Stimulated activated CD4-positive, alpha-beta T cell treated with anti-CD3 and anti-CD28 coated beads, Interleukin-12 subunit alpha, Interleukin-12 subunit beta, amount 100 ng/mL, for 48 hours (primary cell): ENCODE measurements at places on chromosomes 6 and 20.
A peak's percentile ranks its signal among the peaks of the same experiment; 100 is the strongest.

DNA sequence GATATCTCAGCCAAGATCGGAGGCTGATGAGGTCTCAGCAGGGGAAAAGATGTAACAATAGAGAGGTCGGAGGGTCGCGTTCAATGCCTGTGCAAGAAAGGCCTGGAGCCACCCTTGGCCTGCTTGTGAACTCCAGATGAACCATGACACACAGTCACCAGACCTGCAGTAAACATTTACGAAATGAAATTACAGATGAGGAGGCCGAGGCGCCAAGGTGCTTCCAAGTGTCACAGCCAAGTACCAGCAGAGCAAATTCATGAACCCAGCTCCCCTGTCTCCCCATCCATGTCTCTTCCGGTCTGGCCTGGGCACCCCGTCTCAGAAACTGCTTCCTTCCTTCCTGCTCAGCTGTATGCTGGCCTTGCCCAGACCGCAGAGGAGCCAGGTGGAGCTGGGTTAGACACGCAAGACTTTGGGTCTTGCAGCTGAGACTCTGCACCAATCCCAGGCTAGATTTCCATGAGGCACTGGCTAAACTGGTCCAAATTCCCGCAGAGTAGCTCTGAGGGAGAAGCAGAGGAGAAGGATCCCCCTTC, 48.1 kb downstream of the CHMP4B start:
- peak; percentile 16 for DNase-seq

GRCh38 chr6:82957868-82958245, 107.8 kb downstream of the UBE3D start:
- DNase-seq, result no peak

DNA sequence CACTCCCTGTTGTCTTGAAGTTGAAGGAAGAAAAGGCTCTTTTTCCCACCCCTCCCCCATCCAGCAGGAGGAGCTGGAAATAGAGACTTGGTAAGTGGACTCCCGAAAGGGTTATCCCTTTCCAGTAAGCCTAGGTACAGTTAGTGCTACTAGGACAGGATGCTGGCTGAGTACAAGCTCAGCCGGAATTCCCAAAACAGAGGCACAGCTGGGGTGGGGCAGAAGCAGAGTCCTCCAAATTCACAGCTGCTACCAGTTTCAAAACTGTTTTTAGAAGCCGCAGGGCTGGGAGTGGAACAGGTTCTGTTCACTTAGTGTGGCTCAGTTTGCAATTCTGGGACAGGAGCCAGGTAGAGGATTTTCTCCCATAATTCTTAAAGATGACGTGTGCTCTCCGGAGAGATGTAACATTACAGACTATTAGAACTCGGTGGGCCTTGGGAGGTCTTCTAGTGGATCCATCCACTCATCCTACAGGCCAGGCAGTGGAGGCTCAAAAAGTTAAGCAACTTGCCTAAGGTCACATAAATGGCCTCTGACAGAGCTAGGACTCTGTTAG, 19.0 kb upstream of the UTRN start:
- DNase-seq, result no peak

GRCh38 chr6:142726616-142727015, 218.4 kb downstream of the HIVEP2 start:
- DNase-seq, result no peak

GRCh38 chr6:116291701-116292396, 12.1 kb upstream of the TSPYL1 start:
- no peak for DNase-seq

- DNase-seq, result no peak
These were observed 14.3 kb upstream of the SLC22A3 start for GRCh38 chr6:160333841-160334240.

DNA sequence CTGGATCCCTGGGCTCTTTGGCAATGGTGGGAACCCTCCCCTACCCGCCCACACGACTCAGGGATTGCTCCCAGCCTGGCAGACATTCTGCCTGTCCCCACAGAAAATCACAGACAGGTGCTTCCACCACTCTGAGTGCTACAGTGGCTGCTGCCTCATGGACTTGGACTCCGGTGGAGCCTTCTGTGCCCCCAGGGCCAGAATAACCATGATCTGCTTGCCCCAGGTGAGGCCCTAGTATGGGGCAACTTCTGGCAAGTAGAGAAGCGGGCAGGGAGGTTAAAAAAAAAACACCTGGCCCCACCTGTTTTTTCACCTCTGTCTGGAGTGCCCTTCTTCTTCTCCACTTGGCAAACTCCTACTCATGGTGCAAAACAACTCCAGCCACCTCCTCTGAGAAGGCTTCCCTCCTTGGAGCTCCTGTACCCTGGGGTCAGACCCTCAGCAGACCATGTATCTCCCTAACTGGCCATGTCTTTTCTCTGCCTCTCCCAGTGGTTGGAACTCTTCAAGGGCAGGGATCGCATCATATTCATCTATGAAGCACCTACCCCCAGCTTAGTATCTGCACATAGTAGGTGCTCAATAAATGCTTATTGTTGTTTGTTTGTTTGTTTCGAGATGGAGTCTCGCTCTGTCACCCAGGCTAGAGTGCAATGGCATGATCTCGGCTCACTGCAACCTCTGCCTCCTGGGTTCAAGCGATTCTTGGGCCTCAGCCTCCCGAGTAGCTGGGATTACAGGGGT, 1.1 kb downstream of the CLPSL2 start:
- no peak for DNase-seq

GRCh38 chr6:49479308-49479970, 16.3 kb downstream of the CENPQ start:
- no peak for DNase-seq

GRCh38 chr6:55130806-55131324, 43.5 kb upstream of the HCRTR2 start:
- DNase-seq, result no peak
